ENCODE measurements at places on chromosomes 5 and 9.

- DNase-seq, result no peak
Measured at GRCh38 chr5:157835041-157835440, 23.9 kb downstream of the CLINT1 start.

DNA sequence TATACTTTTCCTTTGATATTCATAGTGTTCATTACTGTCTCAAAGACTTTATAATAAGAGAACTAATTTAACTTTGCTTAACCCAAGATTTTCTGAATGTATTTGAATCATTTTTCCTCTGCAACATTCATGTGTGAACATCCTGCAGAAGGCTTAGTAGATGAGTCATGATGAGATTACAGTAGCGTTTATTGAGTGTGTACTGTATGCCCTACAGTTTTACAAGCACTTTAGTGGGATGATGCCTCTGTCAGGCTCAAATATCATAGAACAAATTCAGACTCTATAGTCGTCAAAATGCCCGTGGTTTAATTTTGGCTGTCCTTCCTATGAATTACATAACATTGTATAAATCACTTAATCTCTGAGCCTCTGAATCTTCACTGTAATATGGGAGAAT is 41.2 kb downstream of the FYB1 start:
- no peak for DNase-seq

DNA sequence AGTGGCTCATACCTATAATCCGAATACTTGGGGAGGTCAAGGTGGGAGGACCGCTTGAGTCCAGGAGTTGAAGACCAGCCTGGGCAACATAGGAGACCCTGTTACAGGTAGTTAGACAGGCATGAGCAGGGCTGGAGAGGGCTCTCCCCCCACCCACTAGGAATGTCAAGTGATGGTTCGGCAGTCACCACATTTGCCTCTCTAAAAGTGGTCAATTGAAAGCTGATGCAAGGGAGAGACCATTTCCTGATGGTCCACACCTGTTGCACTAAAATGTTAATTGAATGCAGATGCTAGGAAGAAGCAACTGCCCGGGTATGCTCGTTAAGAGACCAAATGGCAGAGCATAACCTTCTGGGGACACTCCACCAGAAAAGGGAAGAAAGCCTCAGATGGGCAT is 82.7 kb downstream of the SFXN1 start:
- no peak for DNase-seq

GRCh38 chr5:123297198-123297831 is 125.9 kb downstream of the CEP120 start:
- DNase-seq, result no peak

DNA sequence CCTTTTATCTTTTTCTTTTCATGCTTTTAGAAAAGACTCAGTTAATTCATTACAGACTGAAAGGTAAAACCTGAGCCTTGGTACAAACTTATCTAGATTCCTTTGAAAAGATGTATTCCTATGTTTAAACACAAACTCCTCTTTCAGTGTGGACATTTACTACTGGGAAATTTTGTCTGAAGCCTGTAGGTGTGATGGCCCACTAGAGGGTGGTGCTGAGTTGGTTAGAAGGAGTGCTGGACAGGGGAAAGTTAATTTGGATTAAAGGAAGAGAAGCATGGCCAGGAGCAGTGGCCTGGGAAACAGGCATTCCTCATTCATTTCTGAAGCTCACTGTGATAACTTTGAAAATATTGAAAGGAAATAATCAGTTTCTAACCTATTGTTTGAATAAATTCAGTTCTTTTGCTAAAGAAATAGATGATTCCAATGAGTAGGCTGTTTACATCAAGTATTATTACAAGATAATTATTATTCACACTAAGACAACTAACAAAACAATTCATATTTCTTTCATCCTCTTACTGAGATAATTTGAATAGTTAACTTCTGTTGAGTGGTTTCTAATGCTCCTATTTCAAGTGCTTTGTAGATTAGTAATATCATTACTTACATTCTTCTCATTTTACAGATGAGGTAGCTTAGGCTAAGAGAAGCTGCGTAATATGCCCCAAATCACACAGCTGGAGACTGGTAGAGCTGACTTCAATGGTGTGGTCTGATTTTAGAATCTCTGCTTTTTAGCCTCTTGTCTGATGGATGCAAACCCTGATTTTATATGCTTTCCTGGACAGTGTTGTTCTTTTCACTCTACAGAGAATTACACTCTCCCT is 150.9 kb downstream of the ADGRV1 start:
- no peak for DNase-seq

- DNase-seq, result no peak
Measured at GRCh38 chr9:131776473-131776872, 36.6 kb upstream of the RAPGEF1 start.

- no peak for DNase-seq
Measured at GRCh38 chr5:168931638-168932345, 352.6 kb upstream of the PANK3 start.

DNA sequence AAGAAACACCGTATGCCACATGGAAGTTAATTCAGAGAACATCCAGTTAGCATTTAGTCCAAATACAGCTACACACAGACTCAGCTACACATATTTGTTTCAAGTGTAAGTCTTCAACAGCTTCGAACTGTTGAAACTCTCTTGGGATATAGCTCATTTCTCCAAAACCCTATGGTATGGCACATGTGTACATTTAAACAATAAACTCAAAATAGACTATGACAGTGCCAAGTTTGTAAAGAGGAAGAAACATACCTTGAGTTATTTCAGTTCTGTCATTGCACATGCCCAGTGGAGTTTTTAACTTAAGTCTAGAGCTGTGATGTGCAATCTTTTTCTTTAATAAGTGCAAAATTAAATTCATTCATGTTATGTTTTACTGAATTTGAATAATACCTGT is 155.1 kb upstream of the RAI14 start:
- no peak for DNase-seq

DNA sequence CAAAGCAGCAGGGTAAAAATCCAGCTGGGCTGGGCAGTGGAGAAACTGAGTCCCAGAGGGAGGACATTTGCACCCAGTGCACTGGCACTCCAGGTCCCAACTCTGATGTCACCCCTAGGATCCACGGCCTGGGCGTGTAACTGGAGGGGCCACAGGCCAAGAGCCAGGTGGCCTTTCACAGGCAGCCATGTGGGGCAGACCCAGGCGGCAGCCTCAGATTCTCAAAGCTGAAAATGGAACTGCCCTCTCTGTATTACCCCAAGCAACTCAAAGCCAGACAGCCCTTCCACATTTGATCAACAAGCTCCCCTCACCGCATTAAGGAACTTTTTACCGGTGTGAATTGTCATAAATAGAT is 46.7 kb downstream of the RASGEF1C start:
- no peak for DNase-seq

GRCh38 chr9:19387317-19387716 is 7.3 kb upstream of the RPS6 start:
- no peak for DNase-seq

DNA sequence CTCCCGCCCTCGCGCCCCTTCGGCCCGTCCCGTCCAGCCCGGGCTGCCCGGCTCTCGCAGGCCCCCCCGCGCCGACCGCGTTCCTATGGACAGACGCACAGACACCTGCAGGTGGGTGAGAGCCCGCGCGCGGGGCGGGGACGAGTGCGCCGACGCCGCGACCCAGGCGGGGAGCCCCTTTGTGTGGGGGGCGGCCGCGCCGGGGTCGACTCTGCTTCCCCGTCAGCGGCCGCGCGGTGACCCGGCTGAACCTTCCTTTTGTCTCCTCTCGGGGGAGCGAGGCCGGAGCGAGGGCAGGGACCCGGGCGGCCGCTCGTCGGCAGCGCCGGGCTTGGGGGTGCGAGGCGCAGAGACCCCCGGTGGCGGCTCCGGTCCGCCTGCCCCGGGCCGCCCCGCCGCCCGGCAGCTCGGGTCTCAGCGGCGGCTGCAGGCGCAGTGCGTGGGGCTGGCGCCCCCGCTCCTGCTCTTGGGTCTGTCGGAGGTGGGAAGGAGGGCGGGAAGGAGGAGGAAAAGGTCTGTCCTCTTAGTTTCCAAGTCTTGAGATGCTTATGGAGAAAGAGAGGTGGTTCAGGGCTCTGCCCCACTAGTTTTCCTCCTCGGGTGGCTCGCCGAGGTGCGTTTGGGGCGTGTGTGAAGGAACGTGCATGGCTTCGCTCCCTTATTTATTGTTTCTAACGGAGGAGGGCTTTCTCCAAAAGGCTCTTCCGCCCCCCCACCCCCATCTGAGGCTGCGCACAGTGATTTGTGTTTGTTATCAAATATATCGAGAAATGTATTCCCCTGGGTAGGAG is 576 bp downstream of the KIAA1958 start:
- DNase-seq, result peak; percentile 50

DNA sequence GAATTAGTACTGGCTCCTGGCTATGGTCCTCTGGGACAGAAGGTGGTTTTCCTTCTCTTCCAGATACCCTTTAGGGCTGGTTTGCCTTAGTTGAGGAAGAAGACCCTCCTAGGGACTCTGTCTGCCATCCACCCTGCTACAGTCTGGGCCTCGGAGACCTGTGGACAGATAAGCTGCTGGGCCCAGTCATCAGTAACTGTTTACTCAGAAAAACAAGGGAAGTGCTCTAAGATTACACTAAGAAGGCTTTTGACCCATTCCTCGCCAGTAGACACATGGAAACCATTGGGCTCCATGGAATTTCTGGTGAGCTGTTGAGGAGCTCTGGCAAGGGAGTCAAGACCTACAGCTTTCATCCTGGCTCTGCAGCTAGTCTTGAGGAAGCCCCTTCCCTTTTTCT is 31.2 kb downstream of the LARP1 start:
- no peak for DNase-seq

GRCh38 chr9:751137-752051 is 90.1 kb upstream of the DMRT1 start:
- no peak for DNase-seq
